ENCODE measurements at places on chromosomes 12 and 14.

- DNase-seq, result no peak
Observed at GRCh38 chr14:61320806-61321384, 484 bp upstream of the PRKCH start.

GRCh38 chr14:101097109-101097793 is 193.7 kb upstream of the RTL1 start:
- DNase-seq, result no peak

DNA sequence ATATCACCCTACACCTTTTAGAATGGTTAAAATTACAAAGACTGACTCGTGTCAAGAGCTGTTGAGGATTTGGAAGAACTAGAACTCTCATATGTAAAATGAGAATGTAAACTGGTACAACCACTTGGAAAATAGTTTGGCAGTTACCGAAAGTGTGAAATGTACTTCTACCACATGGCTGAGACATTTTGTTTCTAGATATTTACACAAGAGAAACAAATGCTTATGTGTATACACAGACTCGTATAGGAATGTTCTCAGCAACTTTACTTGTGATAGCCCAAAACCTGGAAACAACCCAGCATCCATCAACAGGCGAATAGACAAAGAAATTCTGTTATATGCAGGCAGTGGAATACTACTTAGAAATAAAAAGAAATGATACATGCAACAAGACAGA is 103.0 kb downstream of the BRMS1L start:
- no peak for DNase-seq

DNA sequence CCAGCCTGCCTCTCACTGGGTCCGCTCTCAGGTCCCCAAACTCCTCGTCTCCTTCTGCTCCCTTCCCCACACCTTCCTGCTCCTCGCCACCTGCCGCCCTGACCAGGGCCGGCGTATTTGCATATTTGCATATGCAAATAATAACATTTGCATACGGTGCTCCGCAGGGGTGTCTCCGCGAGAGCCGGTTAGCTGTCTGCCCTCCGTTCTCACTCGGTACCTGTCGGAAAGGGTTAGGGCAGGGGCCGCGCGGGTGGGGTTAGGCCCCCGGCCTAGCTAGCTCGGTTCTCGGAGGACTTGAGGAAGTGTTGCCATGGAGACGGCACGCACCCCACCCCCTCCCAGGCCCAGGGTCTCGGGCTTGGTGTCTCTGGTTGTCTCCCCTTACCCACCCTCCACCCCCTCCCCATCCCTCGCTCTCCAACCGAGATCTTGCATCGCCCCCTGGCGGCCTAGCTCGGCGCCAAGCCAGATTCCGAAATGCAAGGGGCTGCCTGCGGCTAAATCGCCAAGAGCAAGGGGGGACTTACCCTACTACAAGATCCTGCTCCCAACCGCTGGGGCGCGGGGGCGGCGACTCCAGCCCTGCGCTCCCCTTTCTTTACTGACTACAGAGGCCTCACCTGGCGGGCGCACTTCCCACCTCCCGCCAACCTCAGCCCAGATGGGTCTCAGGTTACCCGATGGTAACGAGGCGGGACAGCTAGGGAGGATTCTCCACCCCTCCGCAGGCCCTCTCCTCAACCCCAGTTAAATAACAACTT is 8.1 kb downstream of the STAC3 start:
- DNase-seq, result no peak

DNA sequence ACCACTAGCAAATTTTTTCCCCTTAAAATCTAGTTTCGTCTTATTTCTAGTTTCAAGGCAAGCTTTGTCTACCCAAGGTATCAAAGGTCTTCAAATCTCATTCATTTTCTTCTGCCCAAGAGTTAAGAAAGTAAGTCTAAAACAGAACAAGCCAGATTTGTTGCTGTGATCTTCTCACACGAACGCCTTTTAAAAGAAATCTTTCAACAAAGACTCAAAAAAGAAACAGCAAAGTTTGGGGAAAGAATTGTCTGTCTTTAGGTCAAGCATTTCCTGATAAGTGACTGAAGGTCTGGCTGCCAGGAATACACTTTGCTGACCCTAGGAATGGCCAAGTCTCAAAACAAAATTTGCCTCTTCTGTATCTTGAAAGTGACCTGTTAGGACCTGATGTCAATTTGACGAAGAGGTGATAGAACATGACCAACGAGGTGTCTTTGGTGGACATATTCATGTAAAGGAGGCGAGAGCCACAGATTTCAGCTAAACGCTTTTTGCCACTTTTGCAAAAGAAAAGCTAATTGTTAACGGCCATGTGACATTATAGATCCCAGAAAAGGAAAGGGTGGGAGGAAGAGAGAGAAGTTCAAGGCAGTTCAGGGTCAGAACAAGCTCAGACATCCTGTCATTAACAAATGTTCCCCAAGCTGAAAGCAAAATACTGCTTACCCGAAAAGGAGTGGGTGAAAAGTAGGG is 1.7 kb downstream of the CDK17 start:
- no peak for DNase-seq

DNA sequence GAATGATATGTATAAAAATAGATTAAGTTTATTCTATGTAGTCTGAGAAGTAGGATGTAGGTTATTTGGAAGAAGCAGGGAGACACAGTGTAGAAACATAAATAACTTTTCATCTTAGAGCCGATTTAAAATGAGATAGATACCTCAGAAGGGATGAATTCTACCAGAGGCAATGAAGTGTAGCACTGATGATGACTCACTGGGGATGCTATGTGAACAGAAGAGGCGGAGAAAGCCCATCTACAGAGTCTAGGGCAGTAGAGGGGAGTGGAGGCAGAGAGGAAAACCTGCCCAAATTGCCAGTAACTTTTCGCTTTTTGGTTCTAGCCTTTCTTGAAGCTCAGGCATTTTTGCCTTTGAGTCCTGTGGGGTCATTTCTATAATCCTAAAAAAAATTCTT is 451.8 kb downstream of the ATP23 start:
- DNase-seq, result no peak

GRCh38 chr12:114395755-114396152 is 10.2 kb downstream of the TBX5 start:
- DNase-seq, result no peak

- DNase-seq, result no peak
Observed at GRCh38 chr12:66767536-66767935, 88.7 kb upstream of the GRIP1 start.

DNA sequence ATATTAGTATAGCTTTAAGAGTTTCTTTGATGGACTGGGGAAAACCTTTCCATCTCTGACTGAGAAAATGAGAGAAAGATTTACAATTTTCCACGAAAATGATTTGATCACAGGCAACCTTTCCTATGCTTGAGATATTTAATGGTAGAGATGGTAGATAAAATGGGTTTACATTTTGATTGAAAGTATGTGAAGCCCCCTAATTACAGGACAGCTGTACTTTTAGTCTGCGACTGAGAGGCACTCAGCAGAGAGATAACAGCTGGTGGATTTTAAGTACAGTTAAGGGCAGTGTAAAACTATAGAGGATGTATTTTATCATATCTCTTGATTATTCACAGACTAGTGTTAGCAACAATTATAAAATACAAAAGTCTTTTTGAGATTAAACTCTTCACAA is 40.7 kb downstream of the C12orf50 start:
- no peak for DNase-seq

- no peak for DNase-seq
Observed at GRCh38 chr12:851343-851742, 98.2 kb downstream of the RAD52 start.

GRCh38 chr12:37672655-37673260 is 643.8 kb upstream of the ALG10B start:
- DNase-seq, result no peak

DNA sequence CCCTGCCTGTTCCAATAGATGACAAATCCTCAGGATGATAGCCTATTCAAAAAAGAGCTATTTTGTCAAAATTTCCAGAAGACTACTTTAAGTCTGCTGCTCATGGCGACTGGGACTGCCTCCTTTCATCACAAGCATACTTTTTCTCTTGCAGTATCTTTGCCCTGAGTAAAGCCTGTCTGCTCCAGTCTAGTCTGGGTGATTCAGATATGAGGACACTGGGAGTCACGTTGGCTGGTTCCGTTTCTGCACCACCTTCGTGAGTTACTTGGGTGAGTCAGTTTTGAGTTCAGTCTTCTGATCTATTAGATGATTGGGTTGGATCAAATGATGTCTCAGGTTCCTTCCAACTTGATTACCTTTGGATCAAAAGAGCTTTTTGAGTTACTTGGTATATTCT is 301.3 kb upstream of the STXBP6 start:
- DNase-seq, result no peak

GRCh38 chr12:88562151-88562550 is 18.1 kb downstream of the KITLG start:
- DNase-seq, result no peak

- no peak for DNase-seq
Observed at GRCh38 chr14:48900565-48900964, 685.6 kb downstream of the RPS29 start.

GRCh38 chr14:69796797-69797500 is at the start of gene SLC10A1:
Gene SLC10A1 (minus strand): TSS chr14:69797241. CDS start chr14:69797155, 86 bp downstream.
- DNase-seq, result no peak

DNA sequence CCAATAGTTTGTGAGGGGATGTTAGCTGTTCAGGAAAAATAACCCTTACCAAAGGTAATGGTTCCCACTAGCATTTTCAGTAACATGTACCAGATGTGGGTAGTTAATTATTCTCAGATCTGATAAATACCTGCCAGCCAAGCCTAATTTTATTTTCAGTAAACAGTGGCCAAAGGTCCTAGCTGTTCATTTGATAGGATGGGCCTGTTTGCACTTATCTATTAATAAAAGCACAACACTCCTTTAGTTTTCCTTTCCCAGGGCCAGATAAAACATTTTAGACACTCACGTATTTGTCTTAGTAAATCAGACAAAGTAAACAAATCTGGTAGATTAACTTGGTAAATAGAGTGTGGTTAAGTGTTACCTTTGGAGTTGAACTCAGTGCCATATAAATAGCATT is 345.1 kb downstream of the RAD51B start:
- DNase-seq, result no peak

GRCh38 chr12:109715310-109716091 is 1.9 kb downstream of the FAM222A start:
- no peak for DNase-seq

DNA sequence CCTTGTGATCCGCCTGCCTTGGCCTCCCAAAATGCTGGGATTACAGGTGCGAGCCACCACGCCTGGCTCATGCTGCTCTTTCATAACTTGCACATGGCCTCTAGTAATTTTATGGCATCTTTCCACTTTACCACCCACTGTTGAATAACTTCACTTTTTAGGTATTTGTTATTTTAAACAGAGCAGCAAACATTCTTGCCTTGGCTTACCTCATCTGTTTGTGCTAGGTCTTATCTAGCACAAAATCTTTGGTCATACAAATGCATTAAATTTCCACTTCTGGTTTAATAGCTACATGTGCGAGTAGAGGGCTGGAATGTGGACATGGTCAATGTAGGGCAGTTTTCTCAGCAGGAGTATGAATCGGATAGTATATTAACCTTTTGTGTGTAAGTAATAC is 38.8 kb upstream of the ATF7IP start:
- no peak for DNase-seq

GRCh38 chr12:125434936-125435443 is 369.8 kb downstream of the AACS start:
- no peak for DNase-seq

DNA sequence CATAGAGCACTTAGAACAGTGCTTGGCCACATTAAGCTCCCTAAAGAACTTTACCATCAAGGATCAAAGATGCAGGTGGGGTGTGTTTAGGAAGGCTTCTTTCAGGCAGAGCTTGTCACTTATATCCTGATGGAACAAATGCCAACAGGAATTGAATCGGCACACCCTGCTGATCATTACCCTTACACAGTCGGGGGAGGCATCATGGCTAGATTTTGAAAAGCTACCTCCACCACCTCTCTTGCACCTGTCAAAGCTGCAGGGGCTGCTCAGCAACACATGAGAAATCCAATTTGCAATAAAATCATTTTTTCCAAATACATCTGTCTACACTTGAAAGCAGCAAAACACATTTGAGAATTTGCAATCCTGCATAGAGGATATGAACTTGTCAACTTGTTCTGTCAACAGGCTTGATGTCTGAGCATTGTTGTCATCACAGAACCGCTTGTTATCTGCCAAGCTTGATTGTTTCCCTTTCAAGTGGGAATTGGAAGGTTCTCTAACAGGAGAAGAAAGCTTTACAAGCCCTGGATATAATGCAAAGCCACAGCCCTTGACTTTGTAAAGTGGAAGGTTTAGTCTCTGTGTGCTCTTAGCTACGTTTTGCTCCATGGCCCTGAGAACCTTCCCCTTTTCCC is 24.6 kb upstream of the TRIM9 start:
- DNase-seq, result no peak

- DNase-seq, result no peak
Observed at GRCh38 chr14:68695326-68695768, 97.5 kb downstream of the ZFP36L1 start.

DNA sequence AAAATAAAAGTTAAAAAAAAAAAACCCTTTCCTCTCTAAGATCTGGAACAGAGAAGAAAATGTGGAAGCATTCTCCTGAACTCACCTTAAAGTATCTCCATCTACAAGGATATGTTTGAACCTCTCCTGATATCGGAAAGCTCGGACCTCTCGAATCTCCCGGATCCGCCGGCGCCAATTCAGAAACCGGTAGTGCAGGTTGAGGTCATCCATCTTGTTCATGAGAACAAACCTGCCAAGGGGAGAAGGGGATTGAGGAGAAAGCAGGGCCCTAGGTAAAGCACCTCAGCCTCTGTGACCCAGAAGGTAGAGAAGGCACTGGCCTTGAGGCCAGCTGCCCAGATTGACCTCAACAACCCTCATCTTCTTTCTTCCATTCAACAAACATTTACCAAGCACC is 2.2 kb downstream of the SPRYD3 start:
- no peak for DNase-seq

- no peak for DNase-seq
Observed at GRCh38 chr14:105209091-105209490, 28.0 kb upstream of the NUDT14 start.

- no peak for DNase-seq
Observed at GRCh38 chr14:84591827-84592445, 938.0 kb upstream of the FLRT2 start.

- DNase-seq, result no peak
Observed at GRCh38 chr14:80167793-80168448, 43.4 kb downstream of the DIO2 start.

DNA sequence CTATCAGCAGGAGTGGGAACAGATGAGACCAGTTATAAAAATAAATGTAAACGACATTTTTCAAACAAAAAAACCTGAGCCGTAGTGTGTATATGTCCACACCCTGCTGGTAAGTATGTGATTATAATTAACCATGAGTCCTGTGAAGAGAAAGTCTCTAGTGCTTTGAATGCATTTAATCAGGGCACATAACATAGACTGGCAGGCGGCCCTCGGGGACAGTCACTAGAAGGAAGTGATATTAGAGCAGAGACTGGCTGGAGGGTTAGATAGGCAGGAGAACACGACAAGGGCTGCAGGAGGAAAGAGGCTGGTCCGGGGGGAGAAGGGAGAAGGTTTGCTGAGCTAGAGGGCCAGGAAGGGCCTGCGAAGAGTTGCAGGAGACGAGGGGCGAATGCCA is 23.8 kb upstream of the ELK3 start:
- no peak for DNase-seq

GRCh38 chr12:66329941-66330340 is 27.6 kb downstream of the HELB start:
- DNase-seq, result no peak

GRCh38 chr14:64209444-64210131 is 84.6 kb downstream of the ESR2 start:
- no peak for DNase-seq

Measured in stimulated activated CD4-positive, alpha-beta T cell treated with anti-CD3 and anti-CD28 coated beads, TNF-alpha, amount 100 ng/mL, for 4 hours (primary cell).